ENCODE measurements at places on chromosomes 2 and 18. TPM values are rescaled to one million over a fixed set of nuclear protein-coding genes. Genes with fewer than 3 reads are reported as not detected.

GRCh38 chr2:136116151-136116812, 1.7 kb downstream of the CXCR4 start:
- no peak for DNase-seq

DNA sequence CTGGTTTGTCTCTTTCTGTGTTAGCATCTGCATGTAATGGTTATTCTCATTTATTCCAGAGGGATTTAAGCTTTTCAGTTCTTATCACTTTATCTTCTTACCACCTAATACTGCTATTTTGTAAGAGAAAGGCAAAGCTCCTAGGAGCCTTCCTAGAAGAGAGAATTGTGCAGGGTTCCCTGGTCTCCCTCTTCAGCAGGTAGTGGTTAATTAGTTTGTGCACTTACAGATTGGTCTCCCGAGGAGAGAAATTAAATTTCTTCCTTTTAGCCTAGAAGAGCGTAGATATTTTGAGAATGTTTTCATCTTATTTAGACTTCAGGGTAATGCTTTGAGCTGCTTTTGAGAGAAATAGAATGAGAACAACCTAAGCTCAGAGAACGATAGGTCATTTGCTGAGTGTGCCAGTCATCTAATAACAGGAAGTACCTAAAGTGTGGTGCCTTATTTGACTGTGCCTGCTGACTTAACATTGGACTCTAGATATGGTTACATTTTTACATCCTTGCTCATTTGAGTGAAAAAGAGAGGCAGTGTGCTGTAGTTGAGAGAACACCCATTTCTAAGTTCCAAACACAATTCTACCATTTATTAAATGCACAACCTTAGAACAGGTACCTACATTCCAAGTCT, 651.4 kb downstream of the STK39 start:
- DNase-seq: no peak

DNA sequence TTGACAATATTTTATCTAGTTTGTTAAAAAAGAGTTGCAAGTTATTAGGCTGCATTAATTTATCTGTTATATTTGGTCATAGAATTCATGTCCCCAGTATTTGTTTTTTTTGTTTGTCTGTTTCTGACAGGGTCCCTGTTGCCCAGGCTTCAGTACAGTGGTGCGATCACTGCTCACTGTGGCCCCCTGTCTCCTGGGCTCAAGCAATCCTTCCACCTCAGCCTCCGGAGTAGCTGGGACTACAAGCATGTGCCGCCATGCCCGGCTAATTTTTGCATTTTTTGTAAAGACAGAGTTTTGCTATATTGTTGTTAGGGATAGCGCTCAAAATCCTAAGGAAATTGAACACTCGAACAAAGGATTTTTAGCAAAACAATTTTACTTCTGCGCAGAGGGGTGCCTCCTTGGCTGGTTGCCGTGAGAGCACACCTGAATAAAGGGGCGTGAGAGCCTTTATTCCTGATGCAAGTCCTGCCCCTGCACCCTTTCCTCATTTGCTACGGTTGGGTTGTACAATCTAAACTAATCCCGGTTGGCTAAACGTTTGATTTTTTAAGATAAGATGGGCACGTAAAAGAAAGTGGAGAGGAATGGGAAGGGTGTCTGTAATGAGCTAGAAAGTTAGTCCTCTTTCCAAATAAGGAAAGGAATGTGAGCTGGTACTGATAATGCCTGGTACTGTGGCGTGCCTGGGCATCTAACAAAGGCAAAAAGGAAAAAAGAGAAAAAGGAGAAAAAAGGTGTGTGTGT, 65.5 kb downstream of the COMMD1 start:
- DNase-seq: peak; percentile 39

DNA sequence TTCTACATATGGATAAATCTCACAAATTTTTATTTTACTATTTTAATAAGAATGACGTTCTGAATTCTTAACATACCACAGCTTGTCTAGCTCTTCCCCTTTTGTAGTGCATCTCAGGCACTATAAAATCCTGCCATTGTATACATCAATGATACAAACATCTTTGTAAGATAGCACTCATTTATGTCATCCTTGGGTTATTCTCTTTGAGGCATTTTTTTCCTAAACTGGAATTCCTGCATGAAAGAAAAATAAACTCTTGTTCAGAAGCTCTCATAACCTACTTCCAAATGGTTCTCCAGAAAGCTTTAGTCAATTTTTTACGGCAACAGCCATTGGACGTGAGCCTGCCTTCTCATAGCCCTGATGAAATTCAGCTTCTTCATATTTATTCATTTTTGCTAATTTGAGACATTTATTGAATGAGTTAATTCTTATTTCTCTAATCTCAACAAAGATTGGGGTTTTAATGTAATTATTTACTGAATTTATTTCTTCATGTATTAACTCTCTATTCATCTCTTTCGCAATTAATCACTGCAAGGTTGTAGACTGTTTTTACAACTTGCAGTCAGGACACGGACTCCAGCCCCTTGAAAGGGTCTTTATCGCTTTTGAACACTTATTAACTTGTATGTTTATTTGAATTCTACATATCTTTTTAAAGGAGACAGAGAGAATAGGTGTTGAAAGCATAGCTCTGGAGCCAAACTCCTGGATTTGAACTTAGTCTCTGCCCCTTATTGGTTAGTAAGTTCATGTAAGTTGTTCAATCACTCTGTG, 57.6 kb upstream of the PARD3B start:
- no peak for DNase-seq

DNA sequence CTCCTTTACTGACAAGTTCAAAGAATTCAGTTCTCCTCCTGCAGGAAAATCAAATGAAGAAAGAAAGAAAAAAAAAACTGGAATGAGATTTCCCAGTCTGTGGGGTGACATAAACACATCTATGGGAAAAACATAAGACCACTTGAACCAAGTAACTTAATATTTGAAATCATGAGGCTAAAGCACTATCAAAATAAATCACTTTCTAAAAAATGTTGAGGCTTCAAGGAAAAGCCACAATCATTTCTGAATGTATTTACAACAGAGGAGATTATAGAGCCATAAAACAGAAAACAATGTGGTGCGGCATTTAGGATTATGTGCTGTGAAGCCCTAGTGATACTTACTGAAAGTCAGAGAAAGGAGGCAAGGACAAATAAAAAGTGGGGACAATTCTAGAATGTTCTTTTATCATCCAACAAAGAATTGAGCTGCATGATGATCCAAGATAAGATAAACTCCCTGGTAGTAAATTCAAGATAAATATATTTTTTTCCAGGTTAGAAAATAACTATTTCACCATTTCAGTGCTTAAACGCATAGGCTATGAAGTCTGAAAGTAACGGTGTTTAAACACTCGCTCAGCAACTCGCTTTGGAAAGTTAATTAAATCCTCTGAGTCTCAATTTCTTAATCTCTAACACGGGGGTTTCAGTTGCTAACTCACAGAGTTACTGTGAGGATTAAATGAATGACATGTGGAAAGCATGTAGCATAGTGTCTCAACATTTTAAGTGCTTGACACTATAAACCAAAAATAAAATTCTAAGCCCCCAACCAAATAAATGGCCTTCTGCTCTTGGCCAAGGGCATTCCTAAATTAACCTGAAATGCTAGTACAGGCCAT, 288.5 kb downstream of the AGPS start:
- no peak for DNase-seq

GRCh38 chr2:126645211-126645618, 10.7 kb upstream of the GYPC start:
- DNase-seq: no peak

- no peak for DNase-seq
These were observed 96.5 kb upstream of the CELF4 start for GRCh38 chr18:37662099-37662498.

STPG4 gene
- 4.4 TPM for total RNA-seq

EFHD1 gene
- 0.24 TPM for total RNA-seq

NFU1 gene
- total RNA-seq: 92.9 TPM

Measured in A172 (cell line).